Fibroblast of the aortic adventitia (primary cell): ENCODE measurements at places on chromosomes 13 and 19.

GRCh38 chr19:19006213-19006612 lies 27.1 kb downstream of the SUGP2 start:
- peak; percentile 40 for DNase-seq

- DNase-seq: no peak
Observed at GRCh38 chr13:35729926-35730627, 253.6 kb upstream of the MAB21L1 start.

- no peak for DNase-seq
Observed at GRCh38 chr13:78977311-78977710, 318.4 kb upstream of the OBI1 start.

DNA sequence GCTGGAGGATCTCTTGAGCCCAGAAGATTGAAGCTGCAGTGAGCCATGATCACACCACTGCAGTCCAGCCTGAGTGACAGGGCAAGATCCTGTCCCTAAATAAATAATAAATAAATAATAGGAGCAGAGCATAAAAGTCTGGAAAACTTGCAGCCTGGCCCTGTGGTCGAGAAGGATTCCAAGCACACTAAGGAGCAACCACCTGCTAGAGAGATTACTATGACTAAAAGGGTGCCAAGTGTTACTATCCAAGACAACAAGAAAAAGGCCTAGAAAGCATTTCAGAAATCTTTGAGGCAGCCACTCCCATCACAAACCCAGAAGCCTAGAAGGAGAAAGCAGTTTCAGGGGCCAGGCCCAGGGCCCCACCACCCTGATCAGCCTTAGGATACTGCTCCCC lies 46.1 kb downstream of the LHFPL6 start:
- DNase-seq: no peak

- no peak for DNase-seq
Observed at GRCh38 chr13:23749288-23749873, 139.8 kb downstream of the MIPEP start.

DNA sequence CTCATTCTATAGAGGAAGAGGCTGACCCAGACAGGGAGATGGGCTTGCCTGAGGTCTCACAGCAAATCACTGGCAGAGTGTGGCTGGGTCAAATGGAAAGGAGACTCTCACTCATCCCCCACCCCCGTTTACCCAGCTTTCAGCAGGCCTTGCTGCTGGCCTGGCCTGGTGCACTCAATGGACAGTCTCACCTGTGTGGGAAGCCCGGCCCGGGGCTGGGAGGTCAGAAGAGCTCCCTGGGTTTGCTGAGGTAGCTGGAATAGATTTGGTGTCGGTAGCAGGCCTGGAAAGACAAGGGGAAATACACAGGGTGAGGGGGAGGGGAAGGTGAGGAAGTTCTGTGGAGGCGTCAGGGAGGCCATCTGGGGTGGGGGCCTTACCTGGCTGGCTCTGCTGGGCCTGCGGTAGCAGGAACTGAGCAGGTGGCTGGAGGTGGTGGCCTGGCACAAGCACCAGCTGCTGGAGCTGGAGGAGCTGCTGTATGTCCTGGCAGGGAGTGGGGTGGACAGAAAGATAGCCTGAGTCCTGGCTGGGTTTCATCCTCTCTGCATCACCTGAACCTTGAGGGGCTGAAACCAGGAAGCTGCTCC lies 23.5 kb downstream of the ZNF574 start:
- DNase-seq: no peak

DNA sequence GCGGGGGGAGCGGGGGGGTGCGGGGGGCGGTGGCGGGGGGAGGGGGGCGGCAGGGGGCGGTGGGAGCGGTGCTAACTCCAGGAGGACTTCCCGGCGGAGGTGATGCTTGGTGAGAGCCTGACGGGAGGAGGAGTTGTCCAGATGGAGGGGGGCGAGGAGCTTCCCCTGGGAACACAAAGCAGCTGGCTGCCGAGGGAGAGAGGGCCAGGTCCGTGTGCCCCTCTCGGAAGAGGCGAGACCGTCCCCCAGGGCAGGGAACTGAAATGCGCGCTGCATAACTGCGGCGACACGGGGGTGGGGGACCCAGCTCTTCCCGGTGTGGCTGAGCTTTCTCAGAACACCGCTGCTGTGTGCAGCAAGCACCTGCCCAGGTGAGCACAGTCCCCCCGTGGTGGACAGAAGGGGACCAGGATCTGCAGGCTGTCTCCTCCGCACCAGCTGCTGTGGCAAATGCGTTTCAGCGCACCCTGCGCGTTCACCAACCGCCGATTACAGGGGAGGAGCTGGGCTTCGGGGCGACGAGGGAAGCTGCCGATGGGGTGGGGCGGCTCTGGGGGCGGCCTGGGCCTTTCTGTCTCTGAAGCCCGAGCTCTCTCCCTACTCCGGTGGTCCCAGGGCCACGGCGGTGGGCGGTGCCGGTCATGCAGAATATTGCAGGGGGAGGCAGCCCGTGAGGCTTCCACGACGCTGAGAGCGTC lies 54.7 kb upstream of the F7 start:
- DNase-seq: no peak

- DNase-seq: no peak
Observed at GRCh38 chr13:105518086-105518485, 1017.4 kb downstream of the EFNB2 start.

DNA sequence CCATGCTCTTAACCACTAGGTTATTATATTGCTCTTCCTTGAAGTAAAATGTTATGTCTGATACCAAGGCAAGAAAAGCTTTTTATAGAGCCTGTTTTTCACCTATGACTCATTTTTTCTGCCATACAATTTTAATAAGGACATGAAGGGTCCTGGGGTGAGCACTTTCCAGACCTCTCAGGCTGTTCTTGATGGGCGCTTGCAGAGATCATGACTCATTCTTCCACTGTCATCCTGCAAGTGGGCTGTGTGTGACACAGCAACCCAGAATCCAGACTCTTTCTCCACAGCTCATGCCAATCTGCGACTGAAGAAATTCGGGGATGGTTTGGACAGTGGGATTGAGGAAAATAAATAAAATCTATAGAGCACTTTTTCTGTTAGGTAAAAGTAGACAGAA lies 506.7 kb upstream of the NBEA start:
- DNase-seq: no peak

DNA sequence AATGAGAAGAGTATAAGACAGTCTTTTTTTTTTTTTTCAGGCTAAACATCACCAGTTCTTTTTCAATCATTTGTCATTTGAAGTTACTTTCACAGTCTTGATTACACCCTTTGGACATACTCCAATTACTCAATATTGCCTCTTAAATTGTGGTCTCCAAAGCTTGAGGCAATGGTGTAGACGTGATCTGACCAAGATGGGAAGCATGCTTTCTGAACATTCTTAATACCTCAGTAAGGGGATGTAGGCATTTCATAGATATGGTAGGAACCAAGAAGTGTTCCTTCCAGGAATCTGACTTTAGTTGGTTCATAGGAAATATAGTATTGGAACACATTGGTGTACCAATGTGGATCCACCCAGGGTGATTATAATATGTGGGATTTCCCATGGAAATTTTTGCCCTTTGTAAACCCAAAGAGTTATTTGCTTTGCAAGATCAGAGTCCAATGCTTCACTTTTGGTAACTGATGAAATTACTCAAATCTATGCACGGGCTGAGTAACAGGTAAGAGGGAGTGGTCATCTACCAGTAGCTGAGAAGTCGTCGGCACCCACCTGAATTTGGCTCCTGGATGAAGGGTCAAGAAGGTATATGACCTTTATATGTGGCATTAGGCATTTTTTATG lies 62.2 kb downstream of the ERCC5 start:
- DNase-seq: no peak

DNA sequence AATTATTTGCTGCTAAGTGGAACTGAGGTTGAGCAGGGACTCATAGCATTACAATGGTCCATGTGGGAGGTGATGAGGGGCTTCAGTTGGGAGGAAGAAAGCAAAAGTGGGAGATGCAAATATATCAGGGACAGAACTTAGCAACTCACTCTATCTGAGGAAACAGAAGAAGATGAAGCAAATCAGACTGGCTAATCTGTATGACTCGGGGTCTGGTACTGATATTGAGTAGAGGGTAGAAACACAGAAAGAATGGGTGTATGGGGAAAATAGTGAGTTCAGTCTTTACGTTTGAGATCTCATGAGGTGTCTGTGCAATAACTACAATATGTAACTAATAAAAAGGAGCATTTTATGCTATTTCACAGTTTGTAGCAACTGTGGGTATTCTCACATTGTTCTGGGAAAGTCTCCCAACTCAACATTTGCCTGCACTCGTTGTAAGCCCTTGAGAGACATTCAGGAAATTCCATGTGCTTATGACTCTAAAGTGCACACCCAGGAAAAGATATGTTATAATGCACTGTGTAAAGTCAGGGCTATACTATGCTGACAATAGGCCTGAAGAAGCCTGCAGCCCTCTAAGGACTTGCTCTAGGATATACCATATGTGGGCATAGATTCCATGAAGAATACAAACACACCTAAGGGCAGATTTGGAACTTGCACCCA lies 183.5 kb downstream of the SPRY2 start:
- peak; percentile 80 for DNase-seq
